ENCODE measurements at places on chromosomes 1 and 21.
A peak's percentile ranks its signal among the peaks of the same experiment; 100 is the strongest.

DNA sequence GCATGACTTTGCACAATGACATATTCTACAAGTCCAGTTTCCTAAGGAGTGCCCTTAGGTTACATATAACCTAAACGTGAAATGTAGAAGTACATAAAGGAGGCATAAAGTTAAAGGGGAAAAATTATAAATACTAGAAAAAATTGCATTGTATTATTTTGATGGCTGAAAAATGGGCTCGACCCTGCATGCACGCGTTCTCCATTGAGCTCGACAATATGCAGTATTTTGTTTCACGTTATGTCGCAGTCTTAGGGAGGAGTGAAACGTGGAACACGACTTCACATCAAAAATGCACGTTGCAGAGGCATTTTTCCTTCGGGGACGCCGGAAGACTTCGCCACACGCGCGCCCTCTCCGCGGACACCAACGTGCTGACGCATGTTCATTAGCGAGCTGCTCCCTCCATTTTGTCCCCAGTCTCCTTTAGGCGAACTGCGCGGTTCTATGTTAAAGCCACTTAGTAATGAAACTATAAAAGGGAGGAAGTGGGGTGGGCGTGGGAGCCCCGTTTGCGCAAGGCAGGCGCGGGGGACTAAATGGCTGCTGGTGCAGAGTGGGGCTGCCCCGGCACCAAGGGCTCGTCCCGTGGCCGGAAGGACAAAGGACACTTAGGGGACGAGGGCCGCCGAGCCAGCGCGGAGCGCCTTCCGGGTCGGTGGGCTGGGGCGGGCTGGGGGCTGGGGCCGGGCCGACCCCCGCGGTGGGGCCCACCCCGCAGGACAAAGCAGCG, 749 bp upstream of the COX20 start:
- peaks cover 27% of the 10 kb centered on the region for H3K4me1 ChIP-seq
- H3K27ac ChIP-seq = peak overlapping the region; percentile 98
- H3K27me3 ChIP-seq = no peaks in the 10 kb centered on the region
- peaks cover 2% of the 10 kb centered on the region for H3K36me3 ChIP-seq
- peak overlapping the region; percentile 83 for H3K4me3 ChIP-seq
- DNase-seq = peak; percentile 39

DNA sequence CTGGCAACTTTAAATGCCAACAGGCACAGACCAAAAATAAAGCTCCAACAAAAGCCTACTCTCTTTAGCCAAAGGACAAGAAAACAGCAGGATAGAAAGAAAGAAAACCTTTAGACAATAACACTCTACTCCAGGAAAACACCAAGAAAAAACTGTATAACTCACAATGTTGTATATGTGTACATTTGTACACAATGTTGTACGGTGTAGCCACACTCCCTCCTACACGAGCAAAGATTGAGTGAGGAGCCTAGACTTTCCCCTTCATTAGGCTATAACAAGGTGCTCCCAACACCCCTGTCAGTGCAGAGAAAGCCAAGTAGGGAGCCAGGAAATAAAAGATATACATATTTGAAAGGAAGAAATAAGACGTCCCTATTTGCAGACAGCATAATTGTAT, 24.0 kb downstream of the GJA4 start:
- H3K4me3 ChIP-seq = peak overlapping the region; percentile 12
- DNase-seq = no peak
- H3K27ac ChIP-seq = peak overlapping the region; percentile 27
- H3K27me3 ChIP-seq = no peaks in the 10 kb centered on the region
- no peaks in the 10 kb centered on the region for H3K36me3 ChIP-seq

DNA sequence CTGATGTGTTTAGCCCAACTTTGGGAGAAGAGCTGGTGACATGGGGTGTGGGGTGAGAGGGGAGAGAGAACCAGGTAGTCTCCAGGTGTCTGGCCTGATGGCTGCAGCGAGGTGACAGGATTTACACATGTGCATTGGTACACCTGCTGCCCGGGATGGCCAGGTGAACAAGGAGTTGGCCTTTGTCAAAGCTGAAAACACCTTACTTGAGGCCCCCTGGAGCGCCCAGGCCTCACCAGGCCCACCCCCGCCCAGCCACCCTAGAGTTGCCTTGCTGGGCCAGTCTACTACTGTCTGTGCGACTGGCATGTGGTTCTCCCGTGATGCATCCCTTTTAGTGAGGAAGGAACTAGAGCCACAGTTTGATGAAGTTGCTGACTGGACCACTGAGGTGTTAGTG, 90.5 kb downstream of the ADARB1 start:
- DNase-seq = no peak
- no peak overlapping the region for H3K4me3 ChIP-seq
- H3K36me3 ChIP-seq = no peaks in the 10 kb centered on the region

- no peaks in the 10 kb centered on the region for H3K36me3 ChIP-seq
- DNase-seq = no peak
- no peaks in the 10 kb centered on the region for H3K4me1 ChIP-seq
- H3K4me3 ChIP-seq = no peak overlapping the region
Measured at GRCh38 chr1:29247571-29248273, 11.4 kb downstream of the PTPRU start.

- peaks cover 4% of the 10 kb centered on the region for H3K4me1 ChIP-seq
- no peak overlapping the region for H3K4me3 ChIP-seq
- no peaks in the 10 kb centered on the region for H3K36me3 ChIP-seq
- DNase-seq = no peak
- H3K27ac ChIP-seq = no peak overlapping the region
Measured at GRCh38 chr21:45872902-45873301, 108.7 kb upstream of the COL6A1 start.

DNA sequence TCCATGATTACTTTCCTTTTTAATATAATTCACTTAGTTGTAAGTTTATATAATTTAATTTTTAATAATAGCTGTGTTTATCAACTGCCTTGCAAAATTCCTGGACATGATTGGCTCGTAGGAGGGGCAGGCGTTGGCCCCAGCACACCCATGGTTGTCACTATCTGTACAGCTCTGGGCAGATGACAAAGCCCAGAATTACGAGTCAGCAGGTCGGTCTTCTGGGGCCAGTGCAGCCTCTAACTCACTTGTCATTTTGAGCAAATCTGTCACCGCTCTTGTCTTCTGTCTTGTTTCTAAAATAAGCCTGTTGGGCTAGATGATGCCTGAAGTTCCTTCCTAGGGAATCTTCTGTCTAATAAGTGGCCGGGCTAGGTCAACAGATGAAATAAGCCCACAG, 21.4 kb upstream of the LRRC38 start:
- DNase-seq = no peak
- H3K4me3 ChIP-seq = no peak overlapping the region

DNA sequence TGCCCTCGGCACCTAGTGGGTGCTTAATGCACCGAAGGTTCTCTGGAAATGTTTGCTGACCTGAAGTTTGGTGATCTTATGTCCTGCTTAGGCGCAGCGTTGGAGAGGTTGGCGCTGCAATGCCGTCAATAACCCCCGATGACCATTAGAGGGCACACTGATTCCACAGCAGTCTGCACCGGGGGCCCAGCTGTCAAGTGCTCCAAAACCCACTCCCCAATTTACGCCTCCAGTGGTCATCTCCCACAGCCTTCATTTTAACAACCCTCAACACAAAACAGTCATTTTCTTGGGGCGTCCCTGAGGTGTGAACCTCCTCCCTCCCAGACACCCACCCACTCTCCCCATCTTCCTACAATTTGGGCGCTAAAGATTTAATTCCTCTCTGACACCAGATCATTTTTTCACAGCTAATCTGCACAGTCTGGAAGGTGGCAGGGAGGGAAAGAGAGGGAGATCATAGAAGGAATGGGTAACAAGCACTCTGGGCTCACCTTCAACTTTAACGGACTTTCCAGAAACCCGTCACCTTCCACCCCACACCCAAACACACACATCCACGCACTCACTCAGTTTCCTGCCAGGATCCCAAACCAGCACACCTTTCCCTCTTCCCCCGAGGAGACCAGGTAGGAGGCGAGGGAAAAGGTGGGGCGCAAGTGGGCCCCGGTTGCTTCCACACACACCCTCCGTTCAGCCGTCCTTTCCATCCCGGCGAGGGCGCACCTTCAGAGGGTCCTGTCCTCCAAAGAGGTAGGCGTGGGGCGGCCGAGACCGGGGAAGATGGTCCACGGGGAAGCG, 570 bp upstream of the NPR1 start:
- no peak for DNase-seq
- peak overlapping the region; percentile 86 for H3K4me3 ChIP-seq
- peak overlapping the region; percentile 91 for H3K27ac ChIP-seq
- no peaks in the 10 kb centered on the region for H3K27me3 ChIP-seq
- H3K4me1 ChIP-seq = no peaks in the 10 kb centered on the region

DNA sequence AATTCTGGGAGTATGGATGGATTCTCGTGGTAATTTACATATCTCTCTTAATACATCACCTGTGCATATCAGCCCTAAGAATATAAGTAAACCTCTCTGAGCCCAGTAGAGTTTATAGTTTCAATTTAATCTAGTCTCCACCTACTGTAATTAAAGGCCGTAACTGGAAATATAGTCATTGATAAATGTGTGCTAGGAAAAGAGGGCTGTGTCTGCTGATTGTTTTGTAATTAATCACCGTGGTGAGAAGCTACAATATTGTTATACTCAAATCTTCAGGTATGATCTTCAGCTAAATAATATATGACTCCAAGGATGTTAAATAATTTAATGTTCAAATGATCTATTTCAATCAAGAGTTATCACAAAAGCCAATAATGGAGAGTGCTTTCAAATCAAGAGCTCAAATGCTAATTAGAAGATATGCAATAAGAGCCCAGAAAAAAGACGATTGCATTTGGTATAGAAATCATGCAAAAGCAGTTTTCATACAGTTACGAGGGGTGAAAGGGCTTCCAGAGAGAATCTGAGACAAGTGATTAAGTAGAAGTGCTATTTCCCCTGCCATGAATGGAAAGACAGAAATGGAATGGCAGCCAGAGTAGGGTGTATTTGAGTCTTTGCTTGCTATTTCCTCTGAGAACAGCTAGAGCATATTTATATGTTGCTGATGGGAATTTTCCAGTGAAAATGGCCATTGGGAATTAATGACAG, 1134.3 kb downstream of the NCAM2 start:
- H3K27ac ChIP-seq = no peak overlapping the region
- no peaks in the 10 kb centered on the region for H3K36me3 ChIP-seq
- H3K4me3 ChIP-seq = no peak overlapping the region
- no peaks in the 10 kb centered on the region for H3K4me1 ChIP-seq
- H3K27me3 ChIP-seq = no peaks in the 10 kb centered on the region

- H3K27ac ChIP-seq = no peak overlapping the region
- no peaks in the 10 kb centered on the region for H3K36me3 ChIP-seq
- no peak overlapping the region for H3K4me3 ChIP-seq
- no peaks in the 10 kb centered on the region for H3K4me1 ChIP-seq
Measured at GRCh38 chr1:172212124-172212523, 208.4 kb upstream of the C1orf105 start.

DNA sequence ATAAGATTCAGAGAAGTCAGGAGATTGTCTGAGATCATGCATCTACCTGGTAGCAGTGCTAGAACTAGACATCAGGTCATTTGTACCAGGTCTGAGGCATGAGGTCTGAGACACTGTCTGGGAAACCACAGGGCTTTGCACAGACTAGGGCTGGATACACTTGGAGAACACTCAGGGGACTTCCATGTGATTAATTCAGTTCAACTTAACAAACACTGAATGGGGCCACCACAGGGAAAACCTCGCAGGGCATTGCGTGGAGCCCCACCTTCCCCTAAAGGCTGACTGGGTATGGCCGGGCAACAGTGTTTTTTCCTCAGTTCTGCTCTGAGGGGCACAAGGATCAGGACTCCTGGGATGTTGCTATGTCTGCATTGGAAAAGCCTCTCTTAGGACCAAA, 86.5 kb upstream of the WARS2 start:
- no peaks in the 10 kb centered on the region for H3K27me3 ChIP-seq
- no peaks in the 10 kb centered on the region for H3K4me1 ChIP-seq
- H3K4me3 ChIP-seq = no peak overlapping the region
- H3K36me3 ChIP-seq = no peaks in the 10 kb centered on the region
- DNase-seq = no peak

GRCh38 chr1:156414461-156415064, 45.6 kb downstream of the RHBG start:
- peaks cover 9% of the 10 kb centered on the region for H3K27me3 ChIP-seq
- H3K4me3 ChIP-seq = no peak overlapping the region
- H3K4me1 ChIP-seq = no peaks in the 10 kb centered on the region

GRCh38 chr21:38257667-38258066, 876 bp downstream of the KCNJ15 start:
- no peak overlapping the region for H3K27ac ChIP-seq
- H3K36me3 ChIP-seq = no peaks in the 10 kb centered on the region
- DNase-seq = no peak

GRCh38 chr1:54024358-54024757, 6.4 kb upstream of the LDLRAD1 start:
- H3K27ac ChIP-seq = no peak overlapping the region
- H3K4me1 ChIP-seq = no peaks in the 10 kb centered on the region
- no peaks in the 10 kb centered on the region for H3K27me3 ChIP-seq

DNA sequence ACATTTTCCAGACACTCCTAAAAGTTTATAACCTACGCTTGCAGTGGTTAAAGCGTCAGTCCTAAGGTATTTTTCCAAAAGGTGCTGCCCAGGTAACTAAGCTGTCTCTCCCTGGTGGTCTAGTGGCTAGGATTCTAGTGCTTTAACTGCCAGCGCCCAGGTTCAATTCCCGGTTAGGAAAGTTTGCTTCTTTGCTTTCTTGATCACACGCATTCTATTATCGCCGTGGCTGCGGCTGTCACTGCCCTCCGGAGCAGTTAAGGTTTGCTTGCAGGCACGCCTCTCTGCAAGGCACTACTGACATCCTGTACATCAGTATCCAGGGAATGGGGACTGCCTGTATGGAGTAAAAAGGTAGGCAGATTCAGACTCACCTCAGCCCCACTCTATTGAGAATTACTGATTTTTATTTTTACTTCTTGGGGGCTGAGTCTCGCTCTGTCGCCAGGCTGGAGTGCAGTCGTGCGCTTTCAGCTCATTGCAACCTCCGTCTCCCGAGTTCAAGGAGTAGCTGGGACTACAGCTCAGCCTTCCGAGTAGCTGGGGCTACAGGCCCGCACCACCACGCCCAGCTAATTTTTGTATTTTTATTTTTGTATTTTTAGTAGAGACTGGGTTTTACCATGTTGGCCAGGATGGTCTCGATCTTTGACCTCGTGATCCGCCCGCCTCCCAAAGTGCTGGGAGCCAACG, 53.2 kb upstream of the CFAP126 start:
- no peaks in the 10 kb centered on the region for H3K36me3 ChIP-seq
- no peak overlapping the region for H3K27ac ChIP-seq
- H3K4me1 ChIP-seq = no peaks in the 10 kb centered on the region

DNA sequence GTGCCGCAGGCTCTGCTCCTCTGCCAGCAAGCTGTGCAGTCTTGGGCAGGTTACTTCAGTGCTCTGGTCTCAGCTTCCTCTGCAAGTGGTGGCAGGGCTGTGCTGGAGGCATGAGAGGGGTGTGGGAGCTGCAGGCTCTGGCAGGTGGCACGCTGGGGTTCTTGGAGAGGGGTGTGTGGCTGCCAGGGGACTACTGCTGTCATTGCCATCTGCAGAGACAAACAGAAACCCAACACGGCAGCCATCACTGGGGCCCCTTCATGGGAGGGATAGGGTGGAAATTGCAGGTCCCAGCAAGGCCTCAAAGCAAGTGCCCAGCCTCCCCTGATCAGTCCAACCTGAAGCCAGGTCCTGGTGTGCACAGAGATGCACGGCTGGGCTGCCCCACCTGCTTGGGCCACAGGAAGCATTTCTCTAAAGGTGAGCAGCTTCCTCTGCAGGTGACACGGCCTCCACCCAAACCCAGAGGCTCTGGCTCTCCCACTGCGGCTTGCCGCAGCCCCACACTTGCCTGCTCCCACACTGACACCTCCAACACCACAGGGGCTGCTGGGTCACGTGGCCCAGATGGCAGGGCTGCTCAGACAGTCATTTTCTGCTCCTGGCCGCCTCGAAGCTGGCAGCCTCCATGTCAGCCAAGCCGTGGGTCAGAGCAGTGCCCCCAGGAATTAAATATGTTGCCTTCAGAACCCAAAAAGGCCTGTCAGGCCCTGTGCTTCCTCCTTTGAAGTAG, 4.1 kb upstream of the COL6A2 start:
- H3K4me3 ChIP-seq = no peak overlapping the region
- no peak for DNase-seq
- H3K27ac ChIP-seq = peak overlapping the region; percentile 91
- peaks cover 14% of the 10 kb centered on the region for H3K4me1 ChIP-seq
- no peaks in the 10 kb centered on the region for H3K27me3 ChIP-seq

Data from thoracic aorta (tissue), 2 donors.